ENCODE measurements at places on chromosomes 3 and 15. TPM values are rescaled to one million over a fixed set of nuclear protein-coding genes. Genes with fewer than 3 reads are reported as not detected.

The SAMD7 gene
- not detected for total RNA-seq

GRCh38 chr3:134381076-134381475 lies 6.8 kb upstream of the AMOTL2 start:
- DNase-seq, result no peak

GRCh38 chr3:132038198-132038825 lies 3.5 kb upstream of the CPNE4 start:
- no peak for DNase-seq

DNA sequence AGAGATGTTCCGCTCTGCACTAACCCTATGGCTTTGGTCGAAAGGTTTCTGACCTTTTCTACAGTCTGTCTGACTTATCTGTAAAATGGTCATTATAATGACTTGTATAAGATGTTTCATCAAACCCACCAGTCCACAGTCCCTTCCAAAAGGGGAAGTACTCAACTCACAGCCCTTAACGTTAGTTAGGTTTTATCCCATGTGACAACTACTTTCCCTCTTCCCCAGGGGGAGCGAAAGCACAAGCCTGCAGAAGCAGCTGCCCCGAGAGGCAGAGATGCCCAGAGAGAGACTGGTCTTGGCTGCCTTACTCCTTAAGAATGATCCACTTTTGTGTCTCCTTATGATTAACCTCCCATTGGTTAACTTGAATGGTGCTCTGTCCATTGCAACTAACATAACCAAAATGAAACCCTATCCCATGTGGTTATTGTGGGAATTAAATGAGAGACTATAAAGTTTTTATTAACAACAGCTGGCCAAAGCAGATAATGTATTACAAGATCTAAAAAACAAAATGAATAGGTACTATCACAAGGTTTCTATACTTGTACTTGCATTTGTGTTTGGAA lies 6.4 kb downstream of the ASTE1 start:
- DNase-seq, result no peak

- DNase-seq, result no peak
Measured at GRCh38 chr3:126181398-126181725, 976 bp upstream of the ALDH1L1 start.

The GRIP2 gene
- 1.5 TPM for total RNA-seq

All from thoracic aorta (tissue), 2 donors.